ENCODE measurements at places on chromosomes 7 and 10. TPM values are rescaled to one million over a fixed set of nuclear protein-coding genes. Genes with fewer than 3 reads are reported as not detected.
A peak's percentile ranks its signal among the peaks of the same experiment; 100 is the strongest.

- DNase-seq: no peak
Observed at GRCh38 chr10:44988957-44989585, 10.5 kb upstream of the DEPP1 start.

GRCh38 chr10:51620131-51620530 is 79.3 kb downstream of the CSTF2T start:
- DNase-seq: no peak

GRCh38 chr7:127392182-127392565 is 334 bp downstream of the ZNF800 start:
- DNase-seq: peak; percentile 44

- DNase-seq: no peak
Observed at GRCh38 chr7:34131371-34131770, 226.0 kb downstream of the BMPER start.

- no peak for DNase-seq
Observed at GRCh38 chr7:72278550-72278949, 133.6 kb downstream of the CALN1 start.

DNA sequence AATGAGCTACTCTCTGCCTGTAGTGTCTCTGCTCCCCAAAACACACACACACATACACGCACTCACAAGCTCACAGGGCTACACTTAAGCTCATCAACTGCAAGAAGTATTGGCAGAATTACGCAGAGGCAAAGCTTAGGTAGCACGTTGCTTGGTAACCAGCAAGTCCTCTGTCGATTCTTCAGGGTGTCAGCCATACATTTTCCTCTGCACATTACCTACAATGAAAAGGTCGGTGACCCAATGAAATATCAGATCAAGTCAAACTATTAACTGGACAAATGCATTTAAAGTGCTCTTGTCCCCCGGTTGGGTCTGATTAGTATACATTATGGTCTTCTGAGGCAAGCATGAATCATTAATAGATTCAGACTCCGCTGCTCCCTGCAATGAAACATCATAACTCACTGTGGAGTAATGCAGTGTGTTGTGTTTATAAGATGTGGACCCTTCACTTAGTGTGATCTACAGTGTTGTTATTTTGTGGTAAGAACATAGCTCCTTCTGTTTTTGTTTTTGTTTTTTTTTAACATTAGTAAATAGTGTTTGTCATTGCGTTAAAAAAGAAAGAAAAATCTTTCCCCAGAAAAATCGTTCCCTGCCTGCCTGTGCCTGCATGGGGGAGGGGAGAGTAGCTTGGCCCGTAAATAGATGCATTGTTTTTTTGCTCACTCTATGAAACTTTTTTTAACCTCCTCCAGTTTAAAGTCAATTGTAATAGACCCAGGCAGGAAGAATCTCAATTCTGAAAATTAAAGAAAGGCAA is 325.5 kb downstream of the SFMBT2 start:
- DNase-seq: peak; percentile 15

GRCh38 chr10:421170-421569 is 268.3 kb downstream of the DIP2C start:
- no peak for DNase-seq

DNA sequence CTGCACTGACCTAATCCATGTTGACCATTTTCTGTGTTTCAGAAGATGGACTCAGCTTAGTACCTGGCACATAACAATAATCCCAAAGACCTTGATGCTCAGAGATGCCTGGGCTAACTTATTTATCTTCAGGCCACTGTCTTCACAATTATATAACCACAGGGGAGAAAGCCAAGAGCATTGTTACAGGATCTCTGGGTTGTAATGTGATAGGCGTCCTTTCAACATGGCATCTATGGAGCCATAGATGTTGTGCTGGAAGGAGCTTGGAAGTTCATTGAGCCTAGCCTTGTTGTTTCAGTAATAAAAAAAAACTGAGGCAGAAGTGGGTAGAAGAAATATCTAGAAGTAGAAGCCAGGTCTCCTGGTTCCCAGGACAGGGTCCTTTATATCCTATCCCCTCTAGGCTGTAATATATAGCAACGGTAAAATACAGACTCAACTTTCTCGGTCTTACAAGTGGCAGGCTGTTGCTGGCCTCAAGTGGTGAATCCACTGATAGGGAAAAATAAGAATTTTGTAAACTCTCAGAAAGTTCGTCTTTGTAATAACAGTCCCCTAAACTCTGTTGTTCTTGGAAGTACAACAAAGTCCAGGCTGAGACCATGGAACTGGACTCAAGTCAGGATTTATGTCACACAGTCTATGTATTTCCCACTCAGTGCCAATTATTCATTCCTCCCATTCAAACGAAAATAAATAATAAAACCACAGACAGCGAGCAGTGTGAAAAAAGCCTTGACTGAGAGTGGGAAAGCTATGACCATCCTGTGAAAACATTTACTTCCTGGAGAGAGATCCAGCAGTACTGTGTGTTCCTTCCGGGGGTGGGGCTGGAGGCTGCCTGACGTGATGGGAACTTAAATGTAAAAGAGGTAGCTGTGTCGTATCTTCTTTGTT is 277.6 kb downstream of the REEP3 start:
- peak; percentile 74 for DNase-seq

GRCh38 chr10:75556320-75556719 is 124.9 kb downstream of the LRMDA start:
- DNase-seq: no peak

- DNase-seq: no peak
Observed at GRCh38 chr10:10860455-10860976, 157.2 kb upstream of the CELF2 start.

- no peak for DNase-seq
Observed at GRCh38 chr10:125037145-125037877, 95.4 kb downstream of the ZRANB1 start.

GRCh38 chr10:116909307-116909706 is 60.0 kb downstream of the ENO4 start:
- DNase-seq: no peak

DNA sequence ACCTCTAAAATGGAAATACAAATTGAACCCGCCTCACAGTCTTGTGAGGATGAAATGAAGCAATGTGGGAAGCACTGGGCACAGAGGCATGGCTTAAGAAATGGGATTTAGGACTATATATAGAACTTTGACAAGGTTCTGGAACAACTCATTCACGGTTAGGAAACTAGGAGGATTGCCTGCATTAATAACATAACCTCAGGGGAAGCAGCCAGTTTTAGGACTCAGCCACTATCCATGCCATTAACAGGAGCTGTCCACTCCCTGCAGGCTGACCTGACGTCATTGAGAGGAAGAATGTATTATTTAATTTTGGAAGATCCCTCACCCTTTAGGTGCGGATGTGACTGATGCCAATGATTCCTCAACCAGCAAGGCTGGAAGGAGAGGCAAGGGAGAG is 34.8 kb downstream of the ITGB8 start:
- DNase-seq: no peak

Gene BAIAP2L1
- 11.6 TPM for polyA plus RNA-seq

Gene MTG1
- polyA plus RNA-seq: 63.4 TPM

Gene ZNF727
- 0.32 TPM for polyA plus RNA-seq

Gene CDHR3
- polyA plus RNA-seq: 5.0 TPM

Gene SPDYE1
- 0.27 TPM for polyA plus RNA-seq

Gene TMEM196
- not detected for polyA plus RNA-seq

Gene AKR1C8
- polyA plus RNA-seq: 0.07 TPM

Gene PTCD1
- 4.6 TPM for polyA plus RNA-seq

Gene GRID2IP
- polyA plus RNA-seq: 0.57 TPM
